ENCODE measurements at places on chromosomes 2 and 18.

GRCh38 chr18:55805666-55806065, 217.7 kb upstream of the TCF4 start:
- DNase-seq = no peak

GRCh38 chr2:195543902-195544894, 112.8 kb upstream of the SLC39A10 start:
- DNase-seq = no peak

DNA sequence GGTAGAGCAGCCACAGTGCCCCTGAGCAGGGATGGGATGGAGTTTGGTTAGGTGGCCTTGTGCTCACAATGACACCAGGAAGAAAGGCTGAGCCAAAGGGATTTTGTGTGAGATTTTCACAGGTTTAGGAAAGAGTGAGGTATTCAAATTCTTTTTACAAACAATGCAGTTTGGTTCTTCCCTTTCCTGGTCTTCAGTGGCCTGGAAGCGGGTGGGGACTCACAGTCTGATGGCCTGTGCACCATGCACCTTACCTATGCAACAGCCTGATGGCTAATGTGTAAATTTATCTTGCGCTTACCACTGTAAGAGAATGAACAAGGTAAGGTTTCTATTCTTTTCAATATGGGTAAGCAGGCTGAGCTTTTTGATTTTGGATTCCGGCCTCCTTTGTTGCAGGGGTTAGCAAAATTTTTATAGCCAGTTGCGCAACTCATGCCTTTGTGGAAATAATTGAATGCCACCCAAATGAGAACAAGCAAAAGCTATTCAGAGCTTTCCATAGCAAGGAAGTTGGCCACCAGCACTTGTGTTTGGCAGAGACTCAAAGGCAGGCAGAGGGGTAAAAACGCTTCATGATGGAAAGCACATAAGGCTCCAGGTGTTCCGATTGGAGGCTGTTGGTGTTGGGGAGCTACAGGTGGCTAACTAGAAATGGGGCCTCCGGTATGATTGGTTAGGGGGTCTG, 23.8 kb upstream of the IL1R2 start:
- DNase-seq = no peak

GRCh38 chr2:46029332-46029811, 267.8 kb upstream of the EPAS1 start:
- no peak for DNase-seq

DNA sequence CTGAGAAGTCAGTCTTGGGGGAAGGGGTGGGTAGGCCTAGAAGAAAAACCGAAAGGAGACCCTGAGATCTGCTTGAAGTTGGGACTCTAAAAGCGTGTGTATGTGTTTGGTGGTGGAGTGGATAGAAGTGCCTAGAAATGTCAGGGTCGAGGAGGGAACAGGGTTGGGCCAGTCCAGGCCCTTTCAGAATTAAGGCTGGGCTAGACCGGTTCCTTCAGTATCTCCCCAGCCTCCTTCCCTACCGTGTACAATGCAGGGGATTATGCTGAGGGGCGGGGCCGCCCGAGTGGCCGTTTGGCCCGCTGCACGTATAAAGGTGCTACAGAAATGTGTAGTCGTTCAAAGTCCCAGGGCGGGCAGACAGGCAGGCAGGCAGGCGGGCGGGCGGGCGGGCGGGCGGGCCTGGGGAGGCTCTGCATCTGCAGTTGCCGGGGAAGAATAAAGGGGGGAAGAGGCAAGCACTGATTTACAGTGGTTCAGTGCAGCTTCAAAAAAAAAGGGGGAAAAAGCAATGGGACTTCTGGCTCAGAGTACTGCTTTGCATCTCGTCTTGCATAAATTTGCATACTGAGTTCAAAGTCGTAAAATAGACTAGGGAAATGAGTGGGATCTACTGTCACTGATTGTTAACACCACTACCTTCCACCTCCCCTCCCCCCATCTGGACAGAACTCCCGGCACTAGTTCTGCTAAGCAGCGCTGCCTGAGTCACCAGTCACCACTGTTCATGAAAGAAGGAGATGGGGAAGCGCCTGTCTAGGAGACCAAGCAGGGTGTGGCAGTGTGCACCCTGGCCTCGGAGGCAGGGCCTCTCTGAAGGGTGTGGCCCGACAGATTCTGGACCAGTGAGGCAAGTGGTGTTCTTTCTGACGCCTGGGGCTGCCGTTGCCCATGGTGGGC, 3.6 kb downstream of the IGFBP2 start:
- DNase-seq = no peak

- peak; percentile 85 for DNase-seq
These were observed 12.4 kb downstream of the SH2D6 start for GRCh38 chr2:85430752-85431569.

DNA sequence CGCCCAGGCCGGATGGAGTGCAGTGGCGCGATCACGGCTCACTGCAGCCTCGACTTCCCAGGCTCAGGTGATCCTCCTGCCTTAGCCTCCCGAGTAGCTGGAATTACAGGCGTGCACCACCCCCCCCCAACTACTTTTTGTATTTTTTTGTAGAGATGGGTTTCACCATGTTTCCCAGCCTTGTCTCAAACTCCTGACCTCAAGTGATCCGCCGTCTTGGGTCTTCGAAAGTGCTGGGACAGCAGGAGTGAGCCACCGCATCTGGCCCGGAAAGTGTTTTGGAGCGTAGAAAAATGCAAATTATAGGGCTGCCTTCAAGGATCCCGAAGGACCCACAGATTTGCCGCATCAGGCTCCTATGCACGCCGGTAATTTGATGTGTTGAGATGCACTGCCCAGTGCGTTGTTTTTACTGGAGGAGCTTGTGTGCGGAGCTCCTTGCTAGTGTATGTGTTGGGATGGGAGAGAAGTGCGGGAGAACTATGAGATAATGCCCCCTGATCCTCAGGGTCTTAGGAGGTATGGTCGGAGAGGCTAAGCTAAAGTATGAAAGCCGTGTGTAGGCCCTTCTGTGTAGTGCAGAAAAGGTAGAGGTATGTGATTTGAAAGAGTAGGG, 1.2 kb upstream of the CLASP1 start:
- DNase-seq = no peak

GRCh38 chr2:206225435-206226232, 48.8 kb upstream of the ZDBF2 start:
- no peak for DNase-seq

GRCh38 chr2:21044694-21045371, 960 bp upstream of the APOB start:
- no peak for DNase-seq

DNA sequence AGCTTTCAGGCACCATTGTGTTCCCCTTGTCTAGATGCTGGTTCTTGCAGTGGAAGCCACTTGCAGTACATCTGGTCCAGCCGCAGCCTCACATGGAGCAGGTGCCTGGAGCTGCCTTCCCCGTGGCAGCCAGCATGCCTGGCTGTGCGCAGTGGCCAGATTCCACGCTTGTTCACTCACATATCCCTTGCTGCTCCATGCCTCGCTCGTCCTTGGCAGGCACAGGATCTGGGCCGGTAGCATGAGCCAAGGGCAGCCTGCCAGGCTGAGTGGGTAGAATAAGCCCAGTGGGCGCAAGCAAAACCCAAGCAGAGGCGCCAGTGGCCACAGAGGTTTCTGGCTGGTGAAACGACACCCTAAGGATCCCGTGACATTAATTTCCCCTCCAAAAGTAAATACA, 20.6 kb downstream of the TMX3 start:
- DNase-seq = no peak

DNA sequence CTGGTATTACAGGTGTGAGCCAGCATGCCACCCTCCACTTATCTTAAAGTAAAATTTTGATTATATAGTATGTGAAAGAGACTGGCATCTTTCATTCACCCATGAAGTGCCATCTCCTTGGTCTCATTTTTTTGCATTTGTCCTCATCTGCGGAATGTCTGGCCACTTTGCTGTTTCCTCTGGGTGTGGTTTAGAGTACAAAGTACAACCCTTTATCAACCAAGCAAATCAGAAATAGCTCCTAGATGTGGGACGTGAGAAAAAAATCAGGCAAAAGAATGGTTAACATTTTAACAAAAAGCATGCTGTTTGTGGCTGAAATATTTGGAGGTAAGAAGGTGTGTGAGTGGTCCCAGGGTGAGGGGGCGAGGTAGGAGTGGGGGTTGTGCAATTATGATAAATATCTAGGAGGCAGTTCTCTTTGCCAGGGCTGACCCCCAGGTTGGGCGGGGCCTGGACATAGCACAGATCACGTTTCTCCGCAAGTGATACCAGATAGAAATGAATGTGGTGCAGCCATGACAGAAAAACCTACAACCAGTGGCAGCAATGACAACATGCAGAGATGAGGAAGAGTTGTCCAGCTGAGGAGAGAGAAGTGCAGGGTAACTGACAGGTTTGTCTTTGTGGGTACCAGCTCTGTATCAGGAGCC, 115.8 kb upstream of the SERTAD2 start:
- DNase-seq = no peak
